GM23338 (cell line): ENCODE measurements at places on chromosomes 12 and 14. TPM values are rescaled to one million over a fixed set of nuclear protein-coding genes. Genes with fewer than 3 reads are reported as not detected.

NELL2 gene
- total RNA-seq = 99.5 and 103 TPM in 2 replicates

PTPRB gene
- 1.3 and 1.7 TPM in 2 replicates for total RNA-seq

RAB3IP gene
- total RNA-seq = 30.8 and 48.6 TPM in 2 replicates

NGB gene
- total RNA-seq = 0.27 and 1.0 TPM in 2 replicates

DNA sequence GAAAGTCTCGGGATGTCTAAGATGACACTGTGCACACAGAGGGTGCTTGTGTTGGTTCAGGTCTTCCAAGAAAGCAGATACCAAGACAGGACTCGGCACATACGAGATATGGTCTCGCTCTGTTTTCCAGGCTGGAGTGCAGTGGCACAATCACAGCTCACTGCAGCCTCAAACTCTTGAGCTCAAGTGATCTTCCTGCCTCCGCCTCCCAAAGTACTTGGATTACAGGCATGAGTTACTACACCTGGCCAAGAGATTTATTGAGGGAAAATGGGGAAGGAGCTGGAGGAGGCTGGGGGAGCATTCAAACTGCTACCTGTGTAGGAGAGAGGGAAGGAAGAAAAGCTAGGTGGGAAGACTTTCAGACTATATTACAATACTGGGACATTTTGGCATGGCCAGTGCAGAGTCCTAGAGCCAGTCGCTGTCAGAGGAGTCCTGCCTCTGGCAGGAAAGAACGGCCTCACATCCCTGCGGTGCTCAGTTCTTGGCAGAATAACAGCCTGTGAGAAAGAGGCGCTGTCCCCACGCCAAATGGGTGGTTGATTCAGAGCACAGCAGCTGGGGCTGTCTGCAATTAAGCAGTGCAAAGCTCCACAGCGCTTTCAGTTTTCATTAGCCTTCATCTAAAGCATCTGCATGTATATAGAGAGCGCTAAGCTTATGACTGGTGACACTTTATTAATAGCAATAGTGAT, 18.3 kb downstream of the SLC17A8 start:
- peak; percentile 18 for DNase-seq

- no peak for DNase-seq
These were observed 35.9 kb upstream of the MED13L start for GRCh38 chr12:116313194-116313927.

- no peak for DNase-seq
These were observed 37.4 kb upstream of the SELPLG start for GRCh38 chr12:108671110-108671509.

DNA sequence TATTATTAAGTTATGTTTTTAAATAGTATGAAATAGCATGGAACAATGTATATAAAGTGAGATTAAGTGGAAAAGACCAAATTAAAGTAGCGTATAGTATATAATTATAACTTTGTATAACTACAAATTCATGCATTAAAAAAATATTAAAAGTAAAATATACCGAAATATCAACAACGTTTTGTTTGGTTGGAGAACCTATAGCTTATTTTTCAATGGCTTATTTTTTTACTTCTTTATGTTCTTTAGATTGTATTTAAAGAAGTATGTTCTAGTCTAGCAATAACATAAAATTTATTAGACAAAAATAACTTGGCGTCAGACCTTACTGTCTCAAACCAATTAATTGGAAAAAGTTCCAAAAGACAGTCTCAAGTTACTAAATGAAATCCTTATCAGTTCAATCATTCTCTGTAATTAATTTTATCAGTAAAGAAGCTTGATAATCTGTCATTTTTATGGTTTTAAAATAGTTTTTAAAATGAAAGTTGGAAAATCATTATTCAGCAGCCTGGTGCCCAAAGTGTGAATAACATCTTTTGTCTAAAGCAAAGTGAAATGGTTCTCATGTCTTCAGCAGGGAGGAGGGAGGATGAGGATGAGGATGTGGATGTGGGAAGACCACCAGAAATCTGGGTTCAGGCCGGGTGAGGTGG, 46.7 kb downstream of the IRAK3 start:
- peak; percentile 25 for DNase-seq

DNA sequence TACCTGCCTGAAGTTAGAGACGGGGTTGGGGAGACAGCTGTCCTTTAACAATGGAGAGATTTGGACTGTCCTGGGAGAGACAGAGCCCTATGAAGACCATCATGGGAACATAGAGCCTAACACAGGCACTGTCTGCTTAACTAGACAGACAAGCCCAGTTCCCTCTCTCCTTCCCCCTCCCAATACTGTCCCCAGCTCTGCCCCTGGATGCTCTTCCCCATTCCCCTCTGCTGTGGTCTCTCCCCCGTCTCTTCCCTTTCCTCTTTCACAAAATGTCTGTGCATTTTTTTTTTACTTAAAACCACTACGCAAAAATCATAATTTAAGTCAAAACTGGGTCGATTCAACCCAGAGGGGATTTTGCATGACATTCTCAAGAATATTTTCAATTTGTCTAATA, 232.9 kb downstream of the CHST11 start:
- no peak for DNase-seq

DNA sequence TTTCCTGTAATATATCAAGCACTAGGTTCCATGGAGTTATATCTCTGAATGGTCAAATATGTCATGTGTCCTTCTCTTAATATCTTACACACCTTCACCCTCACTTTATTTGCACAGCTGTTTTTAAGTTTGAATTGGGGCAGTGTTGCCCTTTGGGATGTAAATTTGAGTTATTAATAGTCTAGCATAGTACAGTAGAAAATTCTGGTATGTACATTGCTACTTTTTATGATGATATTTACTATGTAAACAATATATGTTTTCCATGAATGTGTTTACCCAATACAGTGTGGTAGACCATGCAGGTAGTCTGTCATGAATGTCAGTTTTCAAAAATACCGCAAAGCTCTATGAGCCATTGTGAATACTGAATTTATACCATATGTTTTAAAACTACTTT, 50.5 kb downstream of the METTL25 start:
- no peak for DNase-seq

DNA sequence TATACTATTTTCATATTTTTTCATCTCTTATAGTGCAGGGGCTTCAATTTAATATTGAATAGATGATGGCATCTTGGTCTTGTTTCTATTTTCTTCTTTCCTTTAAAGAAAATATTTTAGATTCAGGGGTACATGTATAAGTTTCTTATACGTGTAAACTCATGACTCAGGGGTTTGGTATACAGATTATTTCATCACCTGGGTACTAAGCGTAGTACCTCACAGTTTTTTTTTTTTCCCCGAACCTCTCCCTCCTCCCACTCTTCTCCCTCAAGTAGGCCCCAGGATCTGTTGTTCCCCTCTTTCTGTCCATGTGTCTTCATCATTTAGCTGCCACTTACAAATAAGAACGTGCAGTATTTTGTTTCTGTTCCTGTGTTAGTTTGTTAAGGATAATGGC, 172.6 kb downstream of the TMTC3 start:
- no peak for DNase-seq

- DNase-seq = peak; percentile 79
These were observed 294.2 kb downstream of the MED13L start for GRCh38 chr12:115983226-115983798.

GRCh38 chr12:46218322-46219095, 50.3 kb downstream of the SLC38A1 start:
- DNase-seq = no peak

- no peak for DNase-seq
These were observed 87.8 kb downstream of the BBS10 start for GRCh38 chr12:76260390-76260748.

GRCh38 chr12:67698672-67699581, 50.4 kb downstream of the DYRK2 start:
- DNase-seq = no peak

GRCh38 chr12:29582146-29582545, 84.7 kb upstream of the OVCH1 start:
- no peak for DNase-seq

DNA sequence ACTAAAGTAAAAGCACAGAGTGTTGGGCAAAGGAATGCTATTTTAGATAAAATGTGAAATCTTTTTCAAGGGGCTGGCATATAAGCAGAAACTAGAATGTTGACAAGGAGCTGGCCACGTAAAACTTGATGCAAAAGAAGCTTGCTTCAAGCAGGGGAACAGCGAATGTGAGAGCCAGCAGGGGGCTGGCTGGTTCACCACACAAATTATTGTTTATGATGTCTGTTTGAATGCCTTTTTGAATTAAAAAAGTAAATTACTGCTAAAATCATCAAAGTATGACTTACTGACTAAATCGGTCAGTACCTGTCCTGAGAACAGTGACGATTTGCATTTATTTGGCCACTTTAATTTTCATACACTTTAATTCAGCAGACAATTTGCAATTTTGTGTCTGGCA, 38.9 kb upstream of the TMTC2 start:
- no peak for DNase-seq

GRCh38 chr14:92963301-92964123, 40.6 kb downstream of the CHGA start:
- no peak for DNase-seq

DNA sequence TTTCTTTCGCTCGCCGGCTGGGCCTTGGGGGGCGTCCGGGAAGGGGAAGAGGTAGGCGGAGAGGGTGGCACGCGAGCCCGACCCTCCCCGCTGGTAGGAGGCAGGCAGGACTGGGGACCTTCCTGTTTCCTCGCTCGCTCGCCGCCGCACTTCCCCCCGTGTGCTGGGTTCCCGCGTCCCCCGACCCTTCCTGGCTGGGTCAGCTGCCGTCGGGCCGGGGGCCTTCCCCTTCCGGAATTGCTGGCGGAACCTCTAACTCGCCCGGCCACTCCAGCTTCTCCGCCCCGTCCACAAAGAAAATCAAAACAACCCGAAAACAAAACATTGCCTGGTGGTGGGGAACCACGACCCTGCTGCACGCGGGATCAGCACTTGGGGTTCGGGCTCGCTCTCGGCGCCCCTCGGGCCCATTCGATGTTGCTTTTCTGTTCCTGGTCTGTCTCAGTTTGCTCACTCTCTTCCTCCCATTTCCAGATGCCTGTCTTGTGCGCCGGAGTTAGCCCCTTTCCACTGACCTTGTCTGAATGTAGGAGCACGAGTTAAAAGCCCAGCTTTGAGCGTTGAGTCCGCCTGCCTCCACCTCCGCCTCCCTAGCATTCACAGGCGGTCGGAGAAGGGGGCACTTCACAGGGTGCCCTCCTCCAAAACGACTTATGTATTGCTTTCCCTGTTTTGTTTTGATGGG, 581 bp downstream of the PAPOLA start:
- DNase-seq = peak; percentile 79

DNA sequence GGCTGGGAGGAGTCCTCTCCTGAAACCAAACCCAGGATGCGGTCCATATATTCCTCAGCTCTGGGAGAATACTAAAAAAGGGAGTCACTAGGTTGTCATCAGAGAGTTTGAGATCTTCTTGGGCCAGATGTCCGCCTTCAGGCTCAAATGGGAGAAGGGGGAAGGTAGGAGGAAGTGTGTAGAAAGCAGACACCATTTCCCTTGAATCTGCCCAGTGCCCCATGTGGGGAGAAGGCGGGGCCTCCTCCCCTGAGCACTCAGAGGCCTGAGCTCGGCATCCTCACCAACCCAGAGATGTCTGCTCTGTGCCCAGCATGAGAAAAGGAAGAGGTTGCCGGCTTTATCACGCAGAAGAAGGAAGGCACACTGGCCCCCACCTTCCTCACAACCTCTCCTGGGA, 37.3 kb downstream of the LTBP2 start:
- DNase-seq = no peak

DNA sequence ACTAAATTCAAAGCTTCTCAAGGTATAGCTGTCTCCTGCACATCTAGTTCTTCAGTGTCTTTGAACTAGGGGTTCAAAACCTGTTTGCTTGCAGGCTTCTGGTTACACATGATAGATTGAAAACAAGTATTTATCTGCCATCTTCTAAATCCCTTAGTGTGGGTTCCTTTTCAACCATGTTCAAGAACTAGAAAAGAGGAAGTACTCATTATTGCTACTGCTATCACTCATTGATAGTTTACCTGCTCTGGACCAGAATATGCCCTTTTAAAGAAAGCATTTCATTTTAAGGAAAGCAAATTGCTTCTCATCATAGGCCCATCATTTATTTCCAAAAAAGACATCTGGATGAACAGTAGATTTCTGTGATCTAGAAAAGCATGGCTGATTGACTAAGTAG, 37.1 kb upstream of the VSX2 start:
- DNase-seq = no peak

DNA sequence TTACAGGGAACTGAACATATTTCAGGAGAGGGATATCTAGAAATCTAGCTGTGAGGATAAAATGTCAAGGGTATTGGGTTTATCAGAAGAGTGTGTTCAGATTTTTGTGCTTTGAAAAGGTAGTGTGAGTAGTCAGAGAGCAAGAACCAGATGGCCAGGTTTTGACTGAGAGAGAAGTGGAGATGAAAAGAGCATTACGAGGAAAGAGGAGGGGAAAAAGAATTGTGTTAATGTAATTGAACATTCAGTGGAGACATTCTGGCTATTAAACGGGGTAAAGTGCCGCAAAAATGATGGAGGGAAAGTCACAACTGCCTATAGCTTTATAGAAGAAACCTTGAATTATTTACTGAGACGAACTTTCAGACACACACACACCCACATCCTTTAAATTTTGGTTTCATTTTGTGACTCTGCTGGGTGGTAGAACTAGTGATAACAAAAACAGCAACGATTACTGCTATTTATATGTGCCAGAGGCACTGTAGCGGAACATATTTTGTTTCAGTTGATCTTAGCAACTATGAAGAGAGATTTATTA, 213.6 kb downstream of the ERC1 start:
- DNase-seq = no peak
